HuH-7.5 (cell line): ENCODE measurements at places on chromosomes 2 and 18.
A peak's percentile ranks its signal among the peaks of the same experiment; 100 is the strongest.

DNA sequence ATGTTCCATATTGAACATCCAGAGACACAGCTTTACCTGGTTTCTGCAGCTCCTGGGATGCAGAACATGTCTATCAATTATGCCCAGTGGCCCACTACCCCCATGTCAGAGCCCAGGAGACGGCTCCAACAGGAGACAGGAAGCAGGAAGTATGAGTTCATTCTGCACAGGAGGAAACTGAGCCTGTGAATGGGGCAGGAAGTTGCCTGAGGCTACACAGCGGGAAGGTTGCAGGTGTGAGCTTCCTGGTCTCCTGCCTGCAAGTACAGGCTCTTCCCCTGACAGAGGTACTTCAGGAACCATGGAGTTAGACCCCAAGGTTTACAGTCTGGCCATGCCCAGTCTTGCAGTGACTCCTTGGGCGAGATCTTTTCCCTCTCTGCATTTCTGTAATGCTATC, 2.8 kb upstream of the BOK start:
- no peak for DNase-seq

DNA sequence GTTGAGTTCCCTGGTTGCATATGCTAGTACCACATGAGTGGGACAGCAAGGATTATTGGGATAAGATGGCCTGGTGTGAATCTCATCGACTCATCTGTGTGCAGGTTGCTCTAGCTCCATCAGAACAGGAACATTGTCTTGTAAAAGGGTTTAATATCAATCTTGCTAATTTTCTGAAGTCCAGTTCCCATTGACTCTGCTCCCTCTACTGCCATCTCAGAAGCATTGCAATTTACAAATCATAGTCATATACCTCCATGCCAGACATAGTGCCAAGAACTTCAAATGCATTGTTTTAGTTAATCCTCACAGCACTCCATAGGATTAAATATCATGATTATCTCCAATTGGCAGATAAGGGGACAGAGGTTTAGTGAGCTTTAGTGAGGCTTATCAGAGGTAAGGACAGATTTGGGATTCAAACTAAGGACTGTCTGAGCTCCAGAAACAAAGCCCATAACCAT, 4.8 kb upstream of the STAT4 start:
- no peak for DNase-seq

DNA sequence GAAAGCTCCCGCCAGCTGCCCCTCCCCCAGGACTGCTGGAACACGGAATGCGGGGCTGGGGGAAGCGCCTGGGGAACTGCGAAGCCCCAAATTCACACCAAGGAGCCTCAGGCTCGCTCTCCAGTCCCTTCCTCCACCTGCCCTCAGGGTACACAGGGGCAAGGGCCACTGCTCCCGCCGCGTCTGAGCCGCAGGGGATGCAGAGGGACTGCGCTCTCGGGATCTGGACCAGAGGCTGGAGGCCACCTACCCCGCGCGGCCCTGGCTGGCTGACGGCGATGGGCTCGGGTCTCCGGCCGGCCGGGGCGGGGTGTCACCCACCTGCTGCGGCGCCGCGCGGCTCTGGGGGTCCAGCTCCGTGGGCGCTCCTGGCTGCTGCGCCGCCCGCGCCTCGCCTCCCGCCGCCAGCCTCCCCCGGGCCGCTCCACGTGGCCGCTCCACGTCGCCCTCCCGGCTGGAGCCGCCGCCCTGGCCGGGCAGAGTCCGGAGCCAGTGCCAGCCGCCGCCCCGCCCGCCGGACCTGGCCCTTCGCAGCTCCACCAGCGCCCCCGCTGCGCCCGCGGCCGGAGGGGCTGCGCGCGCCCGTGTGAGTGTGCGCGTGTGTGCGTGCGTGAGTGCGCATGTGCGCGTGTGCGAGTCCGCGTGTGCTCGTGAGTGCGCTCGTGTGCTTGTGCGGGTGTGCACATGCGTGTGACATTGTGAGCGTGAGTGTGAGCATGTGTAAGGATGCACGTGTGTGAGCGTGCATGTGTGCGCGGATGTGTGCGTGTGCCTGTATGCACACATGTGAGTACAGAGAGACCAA, at the start of gene CGREF1:
CGREF1 (minus strand) TSS at position 604 of the 805 bp plus-strand sequence. CDS start 14,762 bp downstream, outside the sequence.
- DNase-seq, result peak; percentile 39

DNA sequence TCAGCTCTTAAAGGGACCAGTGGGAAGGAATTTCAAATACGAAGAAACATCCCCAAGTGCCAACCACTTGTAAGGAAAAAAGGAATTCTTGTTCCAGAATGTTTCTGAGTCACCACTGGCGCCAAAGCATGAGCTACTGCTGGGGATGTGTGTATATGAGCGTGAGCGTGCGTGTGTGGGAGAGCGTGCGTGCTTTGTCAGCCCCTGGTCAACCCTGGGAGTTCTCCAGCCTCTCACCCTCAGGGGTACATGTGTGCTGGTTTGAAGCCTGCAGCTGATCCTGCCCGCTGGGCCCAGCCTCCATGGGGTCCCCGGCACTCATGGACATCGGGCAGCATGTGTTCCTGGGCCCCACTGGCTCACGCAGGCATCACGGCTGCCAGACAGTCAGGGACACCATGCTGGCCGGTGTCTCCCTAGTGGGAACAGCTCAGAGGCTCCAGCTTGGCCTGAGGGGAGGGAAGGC, 17.1 kb downstream of the HS6ST1 start:
- DNase-seq, result no peak

GRCh38 chr2:134132490-134132857, 121.4 kb upstream of the MGAT5 start:
- no peak for DNase-seq

GRCh38 chr2:236782938-236783337, 213.3 kb downstream of the ACKR3 start:
- DNase-seq, result peak; percentile 21

GRCh38 chr18:78754311-78755043, 225.1 kb upstream of the SALL3 start:
- DNase-seq, result no peak

DNA sequence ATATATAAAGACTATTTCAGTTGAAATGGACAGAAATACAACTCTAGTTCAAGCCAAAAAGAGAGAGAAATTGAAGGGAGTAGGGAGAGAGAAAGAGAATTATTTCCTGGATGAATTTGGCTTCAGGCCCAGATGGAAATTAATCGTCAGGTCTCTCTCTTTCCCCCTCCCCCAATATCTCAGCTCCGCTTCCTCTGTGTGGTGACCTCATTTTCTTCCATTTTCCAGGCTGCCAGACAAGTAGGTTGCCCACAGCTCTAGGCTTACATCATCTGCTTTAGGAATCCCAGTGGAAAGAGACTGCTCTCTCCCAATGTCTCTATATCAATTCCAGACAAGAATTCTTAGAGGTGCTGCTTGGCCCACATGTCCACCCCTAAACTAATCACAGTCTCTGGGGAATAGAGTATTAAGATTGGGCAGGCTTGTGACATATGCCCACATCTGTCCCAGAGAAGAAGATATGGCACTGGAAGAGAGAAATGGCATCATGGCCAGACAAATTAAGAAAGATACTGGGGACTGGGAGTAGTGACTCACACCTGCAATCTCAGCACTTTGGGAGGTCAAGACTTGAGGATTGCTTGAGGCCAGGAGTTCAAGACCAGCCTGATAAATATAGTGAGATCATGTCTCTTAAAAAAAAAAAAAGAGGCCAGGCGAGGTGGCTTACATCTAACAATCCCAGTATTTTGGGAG, 37.2 kb upstream of the CFAP36 start:
- no peak for DNase-seq

DNA sequence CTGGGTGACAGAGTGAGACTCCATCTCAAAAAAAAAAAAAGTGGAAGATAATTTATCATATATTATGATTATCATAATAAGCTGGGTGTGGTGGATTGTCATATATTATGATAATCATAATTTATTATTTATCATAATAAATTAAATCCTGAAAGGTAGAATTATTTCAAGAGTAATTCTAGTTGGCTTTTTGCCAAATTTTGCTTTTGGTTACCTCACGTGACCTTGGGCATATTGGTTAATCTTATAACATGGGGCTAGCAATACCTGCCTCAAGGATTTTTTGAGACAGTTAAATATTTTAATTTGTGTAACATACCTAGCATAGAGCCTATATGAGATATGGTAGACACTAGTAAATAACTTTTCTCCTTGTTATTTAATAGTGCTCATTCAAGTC, 111.3 kb upstream of the TTC27 start:
- DNase-seq, result no peak

DNA sequence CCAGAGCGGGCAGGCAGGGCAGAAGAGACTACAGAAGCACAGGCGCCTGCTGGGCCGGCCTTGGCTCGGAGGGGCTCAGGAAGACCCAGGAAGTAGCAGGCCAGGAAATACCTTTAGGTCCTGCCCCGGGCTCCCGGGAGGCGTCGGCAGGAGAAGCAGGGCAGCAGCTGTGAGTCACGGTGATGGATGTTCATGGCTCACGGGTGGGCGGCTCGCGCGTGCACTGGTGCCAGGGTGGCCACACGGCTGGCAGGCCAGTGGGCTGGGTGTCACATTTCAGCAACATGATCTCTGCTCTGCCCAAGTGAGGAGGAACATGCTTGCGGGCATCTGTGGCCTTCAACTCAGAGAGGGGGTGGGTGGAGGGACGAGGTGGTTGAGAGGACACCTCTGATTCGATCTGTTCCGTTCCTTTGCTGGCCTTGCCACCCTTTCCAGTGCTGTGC, 139.3 kb downstream of the KLHL29 start:
- DNase-seq, result no peak
